ENCODE measurements at places on chromosomes 4 and X. TPM values are rescaled to one million over a fixed set of nuclear protein-coding genes. Genes with fewer than 3 reads are reported as not detected.

ZMAT1 gene
- 0.12 TPM for total RNA-seq

NR3C2 gene
- total RNA-seq, result 0.19 TPM

PABPC1L2B gene
- not detected for total RNA-seq

ALPK1 gene
- 8.5 TPM for total RNA-seq

MAPK10 gene
- total RNA-seq, result 43.7 TPM

PGAM4 gene
- not detected for total RNA-seq

HSFX2 gene
- total RNA-seq, result 0.10 TPM

BEND2 gene
- total RNA-seq, result not detected
